ENCODE measurements at places on chromosomes 7 and 10. TPM values are rescaled to one million over a fixed set of nuclear protein-coding genes. Genes with fewer than 3 reads are reported as not detected.

Gene HHEX
- 8.1 TPM for polyA plus RNA-seq

Gene TBL2
- 36.3 TPM for polyA plus RNA-seq

Gene OR2A12
- not detected for polyA plus RNA-seq

Gene AGR2
- 6.3 TPM for polyA plus RNA-seq

Gene CYP2W1
- 10.5 TPM for polyA plus RNA-seq

Gene EN2
- polyA plus RNA-seq, result 0.91 TPM

Gene AQP1
- polyA plus RNA-seq, result 86.7 TPM

Gene GSTO2
- 0.44 TPM for polyA plus RNA-seq

Gene FAM25C
- not detected for polyA plus RNA-seq

Gene GIMAP4
- 21.0 TPM for polyA plus RNA-seq

Gene ACTL6B
- polyA plus RNA-seq, result 0.19 TPM

Gene KIAA1549
- polyA plus RNA-seq, result 7.2 TPM

Gene SLC25A28
- polyA plus RNA-seq, result 28.9 TPM

Gene ADAM8
- 2.1 TPM for polyA plus RNA-seq

Gene GPAM
- polyA plus RNA-seq, result 11.3 TPM

Gene SEMA4G
- 12.9 TPM for polyA plus RNA-seq

Gene NPC1L1
- polyA plus RNA-seq, result 0.04 TPM

Gene AKR1D1
- not detected for polyA plus RNA-seq

Gene FAM25G
- polyA plus RNA-seq, result not detected

Gene PLXDC2
- 33.9 TPM for polyA plus RNA-seq

Gene SYT15B
- 0.65 TPM for polyA plus RNA-seq

Gene SEMA3D
- 16.2 TPM for polyA plus RNA-seq

Gene ANKRD61
- polyA plus RNA-seq, result 1.0 TPM

Gene RNF148
- polyA plus RNA-seq, result not detected

Gene TMEM273
- polyA plus RNA-seq, result 3.9 TPM

Gene ATRNL1
- polyA plus RNA-seq, result 0.92 TPM

Gene NUDCD3
- polyA plus RNA-seq, result 80.3 TPM

Gene TMEM236
- 0.51 TPM for polyA plus RNA-seq

Gene C10orf105
- 0.48 TPM for polyA plus RNA-seq

Gene OPN1SW
- polyA plus RNA-seq, result 2.5 TPM

Gene CPN1
- not detected for polyA plus RNA-seq

Gene ACBD7
- 1.7 TPM for polyA plus RNA-seq

Gene CAV1
- 166 TPM for polyA plus RNA-seq

Gene TMEM26
- polyA plus RNA-seq, result 14.4 TPM

Gene TMEM229A
- not detected for polyA plus RNA-seq

Gene MYL7
- 12.9 TPM for polyA plus RNA-seq

Gene CFAP58
- polyA plus RNA-seq, result 0.20 TPM

Gene RBM17
- polyA plus RNA-seq, result 112 TPM

Gene MAT1A
- not detected for polyA plus RNA-seq

Gene CYP3A7
- polyA plus RNA-seq, result not detected

Gene PRPS1L1
- polyA plus RNA-seq, result not detected

Gene CYP2C8
- polyA plus RNA-seq, result 1.0 TPM

Gene KLF14
- 1.2 TPM for polyA plus RNA-seq

Gene SMO
- 53.6 TPM for polyA plus RNA-seq

Gene ZNF775
- 8.0 TPM for polyA plus RNA-seq

Gene ATG9B
- 1.4 TPM for polyA plus RNA-seq

Gene SLF2
- polyA plus RNA-seq, result 106 TPM

Gene SEPTIN14
- polyA plus RNA-seq, result 0.09 TPM

Gene WDFY4
- 3.9 TPM for polyA plus RNA-seq

Data from muscle of leg (tissue), 16 donors.